ENCODE measurements at places on chromosomes 16 and 17.

- DNase-seq, result no peak
Observed at GRCh38 chr16:27437946-27438345, 36.0 kb downstream of the IL21R start.

DNA sequence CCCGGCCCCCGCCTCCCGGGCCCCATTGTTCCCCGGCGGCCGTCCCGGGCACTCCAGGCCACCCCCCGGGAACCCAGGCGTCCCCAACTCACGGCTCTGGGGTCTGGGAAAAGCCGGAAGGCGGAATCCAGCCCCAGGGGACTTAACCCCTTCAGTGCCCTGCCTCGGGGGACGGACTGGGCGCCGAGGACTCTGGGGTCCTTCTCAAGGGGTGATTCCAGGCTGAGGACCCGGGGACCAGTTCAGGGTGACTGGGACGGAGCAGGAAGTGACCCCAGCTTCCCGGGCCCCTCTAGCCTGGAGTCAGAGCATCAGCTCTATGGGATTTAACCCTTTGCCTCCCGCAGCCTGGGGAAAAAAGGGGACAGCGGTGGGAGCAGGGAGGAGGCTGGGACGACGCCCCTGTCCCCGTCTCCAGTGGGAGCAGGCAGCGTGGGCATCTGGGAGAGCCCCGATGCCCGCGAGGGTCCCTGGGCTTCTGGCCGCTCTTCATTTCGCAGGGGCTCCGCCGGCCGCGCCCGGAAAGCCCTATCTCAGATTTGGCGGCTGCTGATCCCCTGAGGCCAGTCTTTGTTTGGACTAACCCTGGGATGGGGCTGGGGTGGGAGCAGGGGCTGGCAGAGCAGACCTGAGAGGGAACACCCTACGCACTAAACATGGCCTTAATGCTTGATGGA lies at the start of gene ZNF629:
TSS of gene ZNF629 (minus strand) at position 270 of the 677 bp plus-strand sequence. CDS start 2,723 bp downstream, outside the sequence.
- DNase-seq, result peak; percentile 78

- DNase-seq, result peak; percentile 60
Observed at GRCh38 chr17:40122999-40123810, 1.4 kb downstream of the MSL1 start.

DNA sequence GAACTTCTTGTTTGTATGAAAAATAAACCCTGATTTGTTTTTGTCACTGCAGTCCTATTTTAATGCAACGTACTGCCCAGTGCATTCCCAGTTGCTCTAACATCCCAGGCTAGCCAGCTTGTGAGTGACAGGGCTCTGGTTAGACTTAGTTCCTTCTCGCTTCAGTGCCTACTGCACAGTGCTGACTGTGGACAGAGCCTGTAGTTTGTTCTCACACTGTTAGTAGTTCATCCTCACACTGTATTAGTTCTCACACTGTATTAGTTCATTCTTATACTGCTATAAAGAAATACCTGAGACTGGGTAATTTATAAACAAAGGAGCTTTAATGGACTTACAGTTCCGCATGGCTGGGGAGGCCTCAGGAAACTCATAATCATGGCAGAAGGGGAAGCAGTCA lies 116.6 kb upstream of the SALL1 start:
- no peak for DNase-seq

GRCh38 chr17:5695480-5695879 lies 111.2 kb upstream of the NLRP1 start:
- no peak for DNase-seq

DNA sequence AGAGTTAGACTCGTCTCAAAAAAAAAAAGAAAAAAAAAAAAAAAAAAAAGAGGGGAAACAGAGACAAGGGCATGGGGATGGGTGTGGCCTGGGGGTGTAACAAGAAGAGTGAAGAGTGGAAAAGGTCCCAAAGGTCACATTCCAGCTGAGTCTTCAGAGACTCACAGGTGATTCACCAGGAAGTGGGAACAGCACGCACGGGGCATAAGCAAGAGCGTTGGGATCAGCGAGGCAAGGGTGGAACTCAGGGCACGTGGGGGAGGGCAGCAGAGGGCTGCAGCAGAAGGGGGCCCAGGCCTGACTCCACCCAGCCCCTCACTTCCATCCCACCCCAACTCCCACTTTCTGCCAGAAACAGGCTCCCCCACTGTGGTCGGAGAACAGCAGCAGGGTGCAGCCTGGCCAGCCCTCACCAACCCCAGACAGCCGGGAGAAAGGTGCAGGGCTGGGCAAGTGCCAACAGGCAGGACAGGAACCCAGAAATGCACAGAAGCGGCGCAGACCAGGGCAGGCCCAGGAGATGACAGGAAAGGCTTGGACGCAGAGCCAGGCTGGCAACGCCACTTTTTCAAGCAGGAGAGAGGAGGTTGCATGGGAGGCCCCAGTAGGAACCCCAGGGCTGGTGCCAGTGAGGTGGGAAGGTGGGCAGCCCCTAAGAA lies 3.3 kb downstream of the MEAK7 start:
- DNase-seq, result no peak

DNA sequence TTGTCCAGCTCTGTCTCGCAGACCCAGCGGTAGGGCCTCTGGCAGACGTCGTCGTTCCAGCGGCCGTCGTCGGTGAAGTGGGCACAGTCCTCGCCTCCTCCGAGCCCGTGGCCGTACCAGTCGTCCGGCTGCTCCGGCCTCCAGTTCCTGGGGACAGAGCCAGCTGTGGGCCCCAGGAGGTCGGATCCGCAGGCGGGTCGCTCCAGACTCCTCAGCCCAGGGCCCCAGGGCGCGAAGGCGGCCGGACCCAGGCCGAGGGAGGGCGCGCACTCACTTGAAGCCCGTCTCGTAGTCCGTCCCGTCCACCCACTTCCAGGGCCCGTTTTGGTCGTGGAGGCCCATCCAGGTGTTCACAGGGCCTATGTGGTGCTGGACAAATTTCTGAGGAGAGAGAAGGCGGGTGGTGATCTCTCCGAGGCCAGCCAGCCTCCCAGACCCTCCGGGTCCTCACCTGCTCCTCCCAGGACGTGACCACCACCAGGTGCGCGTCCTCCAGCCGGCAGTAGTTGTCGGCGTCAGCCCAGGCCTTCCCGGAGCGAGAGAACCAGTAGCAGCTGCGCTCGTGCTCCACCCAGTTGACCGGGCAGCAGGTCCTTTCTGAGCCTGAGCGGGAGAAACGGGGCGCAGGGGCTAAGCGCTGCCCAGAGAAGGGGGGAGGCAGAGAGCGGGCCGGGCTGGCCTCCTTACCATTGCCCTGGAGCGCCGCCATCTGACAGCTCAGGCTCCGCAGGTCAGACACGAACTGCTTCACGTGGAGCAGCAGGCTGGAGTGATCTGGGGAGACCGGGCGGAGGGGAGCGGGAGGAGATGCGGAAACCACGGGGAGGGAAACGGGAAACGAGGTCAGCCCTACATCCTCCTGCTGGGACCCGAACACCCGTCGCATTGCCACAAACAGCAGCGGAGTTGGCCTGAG lies 5.2 kb downstream of the ASGR1 start:
- peak; percentile 92 for DNase-seq

- peak; percentile 89 for DNase-seq
Observed at GRCh38 chr17:19744922-19745757, 3.0 kb downstream of the ALDH3A1 start.

DNA sequence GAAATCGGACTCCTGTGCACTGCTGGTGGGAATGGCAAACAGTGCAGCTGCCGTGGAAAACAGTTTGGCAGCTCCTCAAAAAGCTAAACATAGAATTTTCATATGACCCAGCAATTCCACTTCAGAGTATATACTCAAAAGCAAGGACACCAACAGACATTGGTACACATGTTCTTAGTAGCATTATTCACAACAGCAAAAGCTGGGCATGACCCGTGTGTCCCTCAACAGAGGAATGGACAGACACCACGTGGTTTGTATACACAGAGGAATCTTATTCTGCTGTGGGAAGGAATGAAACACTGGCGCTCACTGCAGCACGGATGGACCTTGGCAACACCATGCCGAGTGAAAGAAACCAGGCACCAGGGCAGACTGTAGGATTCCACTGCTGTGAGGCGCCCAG lies 16.0 kb downstream of the NPTX1 start:
- DNase-seq, result no peak

- no peak for DNase-seq
Observed at GRCh38 chr16:85707528-85708095, 18.9 kb upstream of the GINS2 start.

DNA sequence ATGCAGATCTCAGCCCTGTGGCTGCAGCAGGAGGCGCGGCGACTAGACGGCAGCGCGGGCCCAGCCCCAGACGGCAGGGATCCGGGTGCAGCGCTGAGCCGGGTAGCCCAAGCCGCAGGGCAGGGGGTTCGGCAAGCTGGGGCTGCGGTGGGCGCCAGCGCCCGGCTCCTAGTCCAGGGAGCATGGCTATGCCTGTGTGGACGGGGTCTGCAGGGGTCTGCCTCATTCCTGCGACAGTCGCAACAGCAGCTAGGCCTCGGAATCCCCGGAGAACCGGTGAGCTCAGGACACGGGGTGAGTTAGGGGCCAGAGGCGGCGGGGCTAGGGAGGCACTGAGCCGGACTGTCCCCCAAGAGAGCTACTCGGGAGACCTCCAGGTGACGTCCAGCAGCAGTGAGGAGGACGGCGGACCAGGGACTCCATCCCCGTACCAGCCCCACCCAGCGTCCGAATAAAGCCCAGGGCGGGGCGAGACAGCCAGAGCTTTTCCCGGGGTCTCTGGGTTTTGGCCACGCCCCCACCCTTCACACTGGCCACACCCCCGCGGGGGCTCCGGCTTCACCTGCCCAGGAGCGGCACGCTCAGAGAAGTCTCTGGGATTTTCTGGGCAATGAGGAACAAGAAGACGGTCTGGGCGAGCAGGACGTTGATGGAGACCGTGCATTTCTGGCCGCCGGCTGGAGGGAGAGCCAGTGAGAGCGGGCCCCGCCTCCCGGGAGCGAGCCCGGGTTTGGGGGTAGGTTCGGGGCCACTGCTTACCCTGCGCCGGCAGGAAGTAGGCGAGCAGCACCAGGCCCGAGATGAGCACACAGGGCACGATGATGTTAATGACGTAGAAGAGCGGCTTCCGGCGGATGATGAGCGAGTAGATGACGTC lies 1.1 kb downstream of the C17orf107 start:
- peak; percentile 47 for DNase-seq

DNA sequence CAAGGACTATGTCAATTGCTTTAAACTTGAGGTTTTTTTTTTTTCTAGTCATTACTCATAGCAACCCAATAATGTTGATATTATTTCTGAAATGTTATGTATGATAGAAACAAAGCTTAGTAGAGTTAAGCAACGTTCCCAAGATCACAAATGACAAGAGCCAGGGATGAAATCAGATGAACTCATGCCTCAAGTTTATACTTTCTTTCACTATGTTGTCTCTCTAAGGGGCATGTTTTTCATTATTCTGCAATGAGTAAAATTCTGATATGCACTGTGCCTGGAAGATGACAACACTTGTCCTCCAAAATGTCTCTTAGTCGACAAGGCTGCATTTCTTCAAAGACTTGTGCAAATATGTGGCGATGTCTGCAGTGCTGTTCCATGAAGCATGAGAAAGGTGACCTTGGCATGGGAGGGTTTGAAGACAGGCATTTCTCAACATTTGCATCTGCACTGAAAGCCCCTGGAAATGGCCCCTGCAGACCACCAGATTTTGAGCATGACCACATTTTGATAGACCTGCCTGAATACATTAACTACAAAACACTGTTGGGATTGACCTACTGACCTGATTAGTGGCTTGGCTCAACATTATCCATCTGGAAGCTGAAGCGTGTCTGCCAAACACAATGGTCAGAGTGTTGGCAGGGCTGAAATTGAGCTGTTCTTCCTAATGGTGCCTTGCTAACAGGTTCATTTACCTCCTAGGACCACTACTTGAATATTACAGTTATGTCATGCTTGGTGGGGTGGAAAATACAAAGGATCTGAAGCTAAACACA lies 1027.5 kb downstream of the CDH11 start:
- no peak for DNase-seq

GRCh38 chr17:43454868-43455267 lies 28.9 kb upstream of the DHX8 start:
- no peak for DNase-seq

GRCh38 chr17:75933808-75934207 lies 7.0 kb downstream of the FBF1 start:
- no peak for DNase-seq

DNA sequence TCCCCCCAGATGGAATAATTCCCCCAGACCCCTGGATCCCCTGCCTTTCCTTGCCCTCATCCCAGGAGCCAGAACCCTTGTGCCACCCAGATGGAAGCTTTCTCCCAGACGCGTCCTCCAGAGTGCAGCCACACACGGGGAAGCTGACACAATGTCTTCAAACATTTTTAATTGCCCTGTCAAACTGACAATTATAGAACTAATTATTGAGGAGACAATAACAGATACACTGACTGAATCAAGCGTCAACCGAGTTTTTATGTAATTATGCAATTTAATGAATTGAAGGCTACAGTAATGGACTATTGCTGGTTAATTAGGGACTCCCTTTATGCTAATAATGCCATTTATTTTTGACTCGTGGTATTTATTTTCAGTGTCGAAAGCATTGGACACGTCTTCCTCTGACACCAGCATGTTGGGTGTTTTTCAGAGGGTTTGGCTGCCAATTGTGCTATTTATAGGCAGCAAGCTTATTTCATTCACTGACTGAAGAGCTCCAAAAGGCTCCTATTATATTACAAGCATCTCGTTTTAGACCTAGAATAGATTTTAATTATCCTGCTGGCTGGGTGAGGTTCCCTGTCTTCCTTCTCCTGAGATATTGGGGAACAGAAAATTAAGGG lies 298.2 kb upstream of the C16orf82 start:
- DNase-seq, result no peak
